Naive thymus-derived CD8-positive, alpha-beta T cell (primary cell): ENCODE measurements at places on chromosomes 12 and 14.

DNA sequence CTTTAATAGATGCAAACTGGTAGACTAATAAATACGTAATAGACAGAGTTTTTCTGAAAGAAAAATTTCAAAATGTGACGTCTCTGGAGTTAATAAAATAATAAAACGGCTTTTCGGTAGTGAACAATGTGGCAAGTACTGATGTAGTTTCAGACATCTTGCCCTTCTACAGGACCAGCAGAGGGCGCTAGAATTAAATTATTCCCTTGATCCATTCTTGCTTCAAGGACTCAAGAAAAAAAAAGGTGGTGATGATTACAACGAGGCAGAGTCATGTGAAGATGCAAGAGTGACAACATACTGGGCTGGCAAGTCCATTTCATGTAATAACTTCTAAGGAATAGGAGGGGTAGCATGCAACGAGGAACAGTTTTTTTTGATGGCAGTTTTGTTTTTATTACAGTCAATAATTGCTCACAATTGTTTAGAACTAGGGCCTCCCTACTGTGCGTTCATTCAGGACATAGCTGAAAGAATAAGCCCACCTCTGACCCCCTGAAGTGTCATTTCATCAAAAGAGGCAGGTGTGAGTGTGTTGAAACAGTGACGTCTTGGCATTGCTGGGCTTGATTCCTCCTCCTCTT, 101.0 kb upstream of the GZMB start:
- H3K27ac ChIP-seq: no peak overlapping the region
- no peaks in the 10 kb centered on the region for H3K36me3 ChIP-seq
- peaks cover 29% of the 10 kb centered on the region for H3K27me3 ChIP-seq

DNA sequence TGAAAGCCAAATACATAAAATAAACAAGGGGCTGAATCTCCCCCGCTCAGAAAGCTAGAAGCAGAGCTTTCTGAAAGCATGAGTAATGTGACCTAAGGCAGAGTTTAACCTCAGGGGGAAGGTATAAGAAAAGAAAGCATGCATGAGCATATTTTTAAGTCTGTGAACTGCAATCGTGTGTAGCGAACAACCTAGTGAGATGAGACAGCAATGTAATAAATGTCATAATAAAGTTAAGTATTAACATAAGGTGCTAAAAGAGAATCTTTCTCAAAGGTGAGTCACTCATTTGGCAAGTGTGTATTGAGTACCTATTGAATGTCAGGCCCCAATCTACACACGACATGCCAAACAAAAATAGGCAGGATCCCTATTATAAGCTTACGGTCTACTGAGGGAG, 14.2 kb upstream of the WDR20 start:
- no peaks in the 10 kb centered on the region for H3K27me3 ChIP-seq
- no peak overlapping the region for H3K27ac ChIP-seq
- H3K4me1 ChIP-seq: no peaks in the 10 kb centered on the region
- H3K4me3 ChIP-seq: no peak overlapping the region
- no peak for DNase-seq
- H3K36me3 ChIP-seq: no peaks in the 10 kb centered on the region

DNA sequence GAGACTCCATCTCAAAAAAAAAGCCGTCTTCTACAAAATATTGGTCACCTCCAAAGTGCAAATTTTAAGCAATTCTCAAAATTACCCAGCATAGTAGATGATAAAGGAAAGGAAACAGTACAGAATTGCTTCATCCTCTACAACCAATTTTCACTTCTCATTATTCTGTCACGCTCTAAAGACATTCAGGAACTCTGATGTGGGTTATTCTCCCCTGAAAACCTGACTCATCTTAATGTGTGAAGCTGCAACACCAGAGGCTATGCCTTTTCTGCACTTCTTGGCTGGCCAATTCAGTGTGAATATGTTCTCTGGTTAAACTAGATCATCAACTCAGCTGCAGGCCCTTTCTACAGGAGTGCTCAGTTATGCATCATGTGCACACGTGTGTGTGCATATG, 11.0 kb downstream of the PTGER2 start:
- peak overlapping the region; percentile 80 for H3K27ac ChIP-seq
- H3K4me1 ChIP-seq: peaks cover 42% of the 10 kb centered on the region
- DNase-seq: no peak
- H3K27me3 ChIP-seq: no peaks in the 10 kb centered on the region
- H3K4me3 ChIP-seq: peak overlapping the region; percentile 57

GRCh38 chr12:15928870-15929571, 17.9 kb downstream of the DERA start:
- DNase-seq: no peak
- H3K4me3 ChIP-seq: no peak overlapping the region
- H3K27ac ChIP-seq: no peak overlapping the region
- peaks cover 3% of the 10 kb centered on the region for H3K4me1 ChIP-seq
- H3K36me3 ChIP-seq: peaks cover 13% of the 10 kb centered on the region

- H3K27ac ChIP-seq: peak overlapping the region; percentile 28
- peaks cover 22% of the 10 kb centered on the region for H3K36me3 ChIP-seq
- peaks cover 21% of the 10 kb centered on the region for H3K4me1 ChIP-seq
- no peak for DNase-seq
Observed at GRCh38 chr14:35766700-35767082, 42.4 kb downstream of the RALGAPA1 start.
